Thyroid gland (tissue), 4 donors: ENCODE measurements at places on chromosomes 3 and 15. TPM values are rescaled to one million over a fixed set of nuclear protein-coding genes. Genes with fewer than 3 reads are reported as not detected.

Gene SOX14
- not detected for total RNA-seq

- peak; percentile 93 for DNase-seq
- no peaks in the 10 kb centered on the region for H3K27me3 ChIP-seq
- H3K36me3 ChIP-seq, result peaks cover 15% of the 10 kb centered on the region
- peaks cover 7% of the 10 kb centered on the region for H3K4me1 ChIP-seq
- no peak overlapping the region for H3K4me3 ChIP-seq
- H3K27ac ChIP-seq, result no peak overlapping the region
These were observed 32.2 kb downstream of the CD276 start for GRCh38 chr15:73716417-73716816.

DNA sequence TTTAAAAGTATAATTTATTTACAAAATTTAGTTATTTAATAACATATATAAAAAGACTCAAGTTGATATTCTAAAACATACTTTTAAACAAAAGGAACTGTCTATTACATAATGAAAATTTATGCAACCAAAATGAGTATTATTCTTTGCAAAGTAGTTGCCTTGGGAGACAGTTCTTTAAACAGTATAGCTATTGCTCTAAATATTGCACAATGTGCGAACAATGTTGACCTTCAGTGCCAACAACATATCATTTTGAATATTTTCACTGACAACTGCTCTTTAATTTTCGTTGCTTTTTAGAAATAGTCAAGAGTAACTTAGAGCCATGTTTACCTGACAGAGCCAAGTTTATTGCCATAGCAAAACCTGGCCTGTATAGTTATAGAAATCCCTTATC is 124.9 kb downstream of the ZBTB20 start:
- no peak overlapping the region for H3K27ac ChIP-seq
- no peak for DNase-seq
- H3K4me3 ChIP-seq, result no peak overlapping the region
- peaks cover 10% of the 10 kb centered on the region for H3K4me1 ChIP-seq
- H3K27me3 ChIP-seq, result no peaks in the 10 kb centered on the region

DNA sequence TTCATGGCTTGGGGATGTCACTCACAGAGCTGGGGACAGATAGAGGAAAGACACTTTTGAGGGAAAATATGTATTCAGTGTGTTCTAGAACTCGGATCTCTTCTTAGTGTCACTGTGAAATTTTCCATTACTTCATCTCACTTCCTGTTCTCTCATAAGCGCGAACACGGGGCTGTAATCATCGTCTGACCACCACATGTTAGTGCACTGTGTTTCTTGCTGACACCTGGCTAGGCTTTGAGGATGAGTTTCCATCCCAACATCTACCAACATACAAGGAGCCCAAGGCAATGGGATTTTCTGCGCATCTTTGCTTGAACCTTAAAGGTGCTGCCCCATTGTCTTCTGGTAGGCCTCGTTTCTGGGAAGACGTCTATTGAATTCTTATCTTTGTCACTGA is 84.0 kb downstream of the LIPC start:
- H3K27ac ChIP-seq, result no peak overlapping the region
- no peaks in the 10 kb centered on the region for H3K4me1 ChIP-seq
- H3K4me3 ChIP-seq, result no peak overlapping the region
- DNase-seq, result no peak
- no peaks in the 10 kb centered on the region for H3K36me3 ChIP-seq

DNA sequence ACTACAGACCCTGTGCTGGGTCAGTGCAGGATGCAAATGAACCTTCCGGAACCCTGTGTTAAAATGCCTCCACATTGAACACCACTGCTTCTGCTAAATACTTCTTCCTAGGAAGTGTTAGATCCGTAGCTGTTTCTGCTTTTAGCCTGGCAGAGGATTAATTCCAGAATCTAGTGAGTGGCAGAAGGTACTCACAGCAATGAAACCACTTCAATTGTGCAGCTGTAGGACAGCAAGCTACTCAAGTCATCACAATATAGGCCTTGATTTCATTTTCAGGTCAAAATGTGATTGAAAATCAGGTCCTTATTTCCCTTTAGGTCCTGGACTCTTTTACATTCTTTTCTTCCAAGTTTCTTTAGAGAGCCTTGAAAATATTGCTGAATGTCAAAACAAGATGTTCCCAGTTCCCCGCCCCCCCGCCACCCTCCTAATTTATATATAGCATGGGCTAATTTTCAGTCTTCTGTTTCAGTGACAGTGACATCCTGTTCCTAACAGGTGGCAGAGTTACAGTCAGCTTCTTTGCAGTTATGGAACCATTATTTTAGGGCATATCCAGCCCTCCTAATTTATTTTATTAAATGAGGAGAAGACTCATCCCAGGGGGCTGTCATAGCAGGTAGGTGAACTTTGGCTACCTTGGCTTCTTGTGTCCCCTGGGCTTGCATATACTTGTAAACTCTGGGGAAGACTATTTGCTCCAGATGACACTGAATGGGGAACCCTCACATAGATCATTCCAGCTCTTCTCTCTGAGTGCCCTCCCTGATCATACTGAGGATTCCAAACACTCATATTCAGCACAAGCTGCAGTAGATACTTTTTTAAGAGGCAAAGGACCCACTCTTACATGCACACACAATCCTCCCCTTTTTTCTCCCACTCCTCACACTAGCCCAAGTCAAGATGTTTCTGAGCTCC is 28.0 kb upstream of the ARNT2 start:
- DNase-seq, result no peak
- no peaks in the 10 kb centered on the region for H3K36me3 ChIP-seq
- H3K27me3 ChIP-seq, result no peaks in the 10 kb centered on the region
- H3K4me1 ChIP-seq, result no peaks in the 10 kb centered on the region
- H3K27ac ChIP-seq, result no peak overlapping the region

Gene TGM4
- total RNA-seq, result not detected
